Hippocampal formation (tissue), 2 donors: ENCODE measurements at places on chromosomes 5 and 9.

DNA sequence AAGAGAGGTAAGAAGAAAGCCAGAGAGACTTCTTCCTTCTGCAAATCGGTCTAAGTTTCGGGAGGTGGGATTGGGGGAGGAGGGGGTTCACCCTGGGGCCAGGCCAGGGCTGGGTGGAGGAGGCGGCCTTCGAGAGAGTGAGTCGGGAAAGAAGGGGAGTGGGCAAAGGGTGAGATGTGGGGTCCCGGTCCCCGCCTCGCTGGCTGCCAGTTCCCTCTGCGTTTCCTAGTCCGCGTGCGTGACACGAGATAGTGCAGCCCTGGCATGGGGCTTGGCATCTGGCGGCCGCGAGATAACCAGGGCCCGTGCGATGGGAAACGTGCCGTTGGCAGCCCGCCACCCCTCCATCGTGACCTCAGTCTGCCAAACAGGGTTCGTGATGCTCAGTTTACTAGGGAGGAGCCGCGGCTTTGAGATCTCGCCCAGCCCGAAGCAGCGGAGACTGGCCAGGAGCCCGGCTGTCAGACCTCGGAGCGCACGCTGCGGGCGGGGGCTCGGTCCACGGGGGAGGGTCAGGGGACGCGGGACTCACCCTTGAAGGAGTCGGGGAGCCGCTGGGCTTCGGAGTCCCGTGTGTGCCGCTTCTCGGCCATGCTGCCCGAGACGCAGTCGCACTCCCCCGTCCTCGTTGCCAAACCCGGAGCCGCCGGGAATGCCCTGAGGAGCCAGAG is at the start of gene STOM:
TSS of gene STOM (minus strand) at position 656 of the 671 bp plus-strand sequence. CDS start at position 593, 63 bp downstream.
- no peak for DNase-seq

- DNase-seq: no peak
Measured at GRCh38 chr9:122418016-122418415, 47.2 kb downstream of the PTGS1 start.

DNA sequence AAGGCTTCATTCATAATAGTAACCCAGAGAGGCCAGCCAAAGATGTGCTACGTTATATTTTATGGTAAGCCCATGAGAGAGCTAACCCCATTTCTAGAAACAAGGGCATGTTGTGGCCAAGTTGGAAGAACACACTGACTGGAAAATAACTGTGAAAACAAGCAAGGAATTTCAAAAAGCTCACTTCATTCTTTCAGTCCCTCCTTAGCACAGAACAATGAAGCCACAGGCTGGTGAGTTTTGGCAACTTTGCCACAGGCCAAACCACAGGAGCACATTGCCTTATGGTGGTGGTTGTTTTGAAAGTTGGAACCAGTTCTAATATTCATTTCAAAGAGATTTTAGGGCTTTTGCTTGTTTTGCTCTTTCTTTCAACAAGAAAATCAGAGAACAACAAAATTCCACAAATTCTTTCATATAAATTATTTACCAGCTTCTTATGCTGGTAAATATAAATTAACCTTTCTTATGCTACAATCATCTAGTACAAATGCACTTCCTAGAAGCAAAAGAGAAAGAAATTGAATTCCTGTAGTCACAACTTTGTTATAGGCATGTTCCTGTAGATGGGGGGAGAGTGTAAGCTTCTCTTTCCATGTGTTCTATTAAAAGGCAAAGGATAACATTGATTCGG is 225.4 kb upstream of the RFX3 start:
- peak; percentile 11 for DNase-seq

- DNase-seq: no peak
Measured at GRCh38 chr9:118230329-118230728, 526.1 kb downstream of the TLR4 start.

GRCh38 chr5:852431-853401 is 1.9 kb upstream of the ZDHHC11 start:
- no peak for DNase-seq
